NCI-H1436 treated with DMSO at 0.1 percent for 48 hours (cell line): ENCODE measurements at places on chromosomes 4 and X.

- no peak for DNase-seq
Measured at GRCh38 chrX:130263016-130263415, 5.7 kb downstream of the ZNF280C start.

- no peak for DNase-seq
Measured at GRCh38 chr4:67020438-67020797, 524.9 kb downstream of the CENPC start.

DNA sequence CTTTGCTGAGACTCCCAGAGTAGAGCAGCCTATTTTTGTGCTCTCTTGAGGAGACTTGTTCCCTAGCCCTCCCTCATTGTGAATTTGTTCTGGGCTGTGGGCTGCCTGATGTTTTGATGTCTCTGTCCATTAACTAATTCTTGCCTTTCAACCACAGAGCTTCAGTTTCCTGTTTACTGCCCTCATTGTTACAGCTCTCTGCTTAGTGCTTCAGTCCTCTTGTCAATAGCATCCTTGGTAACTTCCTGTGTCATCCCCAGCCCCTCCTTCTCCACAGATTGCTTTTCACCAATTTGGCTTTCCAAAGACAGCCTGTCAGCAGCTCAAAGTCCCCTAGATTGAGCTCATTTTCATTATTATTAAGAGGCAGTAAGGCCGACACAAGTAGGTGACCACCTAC, 69.9 kb downstream of the COX7B2 start:
- DNase-seq, result no peak

DNA sequence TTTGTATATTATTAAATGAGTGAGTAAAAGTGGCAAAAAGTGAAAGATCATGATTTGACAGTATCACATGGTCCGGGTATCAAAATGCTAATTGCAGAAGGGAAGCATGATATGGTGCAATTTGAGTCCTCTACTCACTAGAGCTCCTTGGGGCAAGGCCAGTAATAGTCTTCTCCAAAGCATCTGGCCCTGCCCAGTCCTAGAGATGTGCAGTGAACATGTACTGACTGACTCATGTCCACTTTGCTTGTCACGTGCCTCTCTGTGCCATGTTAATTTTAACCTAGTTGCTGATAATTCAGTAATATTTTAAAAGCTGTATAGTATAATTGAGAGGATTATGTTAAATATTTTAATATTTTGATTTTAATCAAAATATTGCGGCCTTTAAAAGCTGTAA, 54.6 kb upstream of the TENM3 start:
- no peak for DNase-seq

DNA sequence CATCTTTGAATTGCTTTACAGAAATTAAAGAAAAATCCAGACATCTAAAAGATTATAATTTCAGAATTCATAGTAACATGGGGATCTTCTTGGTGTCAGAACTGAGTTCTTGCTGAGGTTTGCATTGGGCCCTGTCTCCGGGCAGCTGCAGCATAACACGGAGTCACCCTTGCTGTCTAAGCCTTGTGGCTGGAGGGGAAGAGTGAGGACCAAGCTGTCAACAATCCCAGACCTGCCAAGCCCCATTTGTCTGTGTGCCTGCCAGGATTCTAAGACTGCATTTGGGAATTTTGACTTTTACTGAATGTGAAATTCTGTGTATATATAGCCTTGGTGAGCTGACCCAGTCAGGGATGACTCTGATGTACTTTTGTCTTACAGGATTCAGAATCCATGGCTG, 25.2 kb upstream of the NAP1L5 start:
- no peak for DNase-seq

GRCh38 chr4:62771983-62772557, 1571.9 kb downstream of the ADGRL3 start:
- DNase-seq, result no peak

DNA sequence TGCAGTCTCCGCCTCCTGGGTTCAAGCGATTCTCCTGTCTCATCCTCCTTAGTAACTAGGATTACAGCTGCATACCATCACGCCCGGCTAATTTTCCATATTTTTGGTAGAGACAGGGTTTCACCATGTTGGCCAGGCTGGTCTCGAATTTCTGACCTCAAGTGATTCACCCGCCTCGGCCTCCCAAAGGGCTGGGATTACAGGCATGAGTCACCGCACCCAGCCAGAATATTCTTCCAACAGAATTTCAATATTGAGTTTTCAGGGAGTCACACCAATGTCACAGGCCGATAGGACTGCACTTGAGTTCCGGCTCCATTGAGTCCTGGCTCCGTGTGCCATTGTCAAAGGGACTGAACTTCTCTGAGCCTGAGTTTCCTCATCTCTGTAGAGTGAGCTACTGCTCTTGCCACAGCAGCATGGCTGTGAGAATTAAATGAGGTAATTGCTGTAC, 82.9 kb downstream of the CLCN4 start:
- DNase-seq, result no peak

- DNase-seq, result no peak
Measured at GRCh38 chrX:3160756-3161155, 119.5 kb downstream of the ARSF start.

- DNase-seq, result no peak
Measured at GRCh38 chr4:55499495-55499894, 47.2 kb downstream of the CLOCK start.

DNA sequence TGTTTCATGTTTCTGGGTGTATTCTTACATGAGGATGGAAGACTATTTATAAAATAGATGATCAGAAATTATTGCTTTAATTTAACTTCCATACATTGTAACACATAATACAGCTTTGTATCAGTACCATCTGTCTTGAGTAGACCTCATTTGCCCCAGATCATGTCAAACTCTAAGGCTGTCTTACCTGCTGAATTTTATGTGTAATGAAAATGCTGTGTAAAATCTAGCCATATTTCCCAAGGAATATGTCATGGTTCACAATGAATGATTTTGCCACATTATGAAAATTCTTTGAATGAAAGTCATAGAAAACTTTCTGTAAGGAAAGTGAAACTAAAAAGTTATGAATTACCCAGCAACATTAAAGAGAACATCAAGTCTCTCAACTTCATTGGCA, 7.4 kb downstream of the BDH2 start:
- DNase-seq, result no peak

DNA sequence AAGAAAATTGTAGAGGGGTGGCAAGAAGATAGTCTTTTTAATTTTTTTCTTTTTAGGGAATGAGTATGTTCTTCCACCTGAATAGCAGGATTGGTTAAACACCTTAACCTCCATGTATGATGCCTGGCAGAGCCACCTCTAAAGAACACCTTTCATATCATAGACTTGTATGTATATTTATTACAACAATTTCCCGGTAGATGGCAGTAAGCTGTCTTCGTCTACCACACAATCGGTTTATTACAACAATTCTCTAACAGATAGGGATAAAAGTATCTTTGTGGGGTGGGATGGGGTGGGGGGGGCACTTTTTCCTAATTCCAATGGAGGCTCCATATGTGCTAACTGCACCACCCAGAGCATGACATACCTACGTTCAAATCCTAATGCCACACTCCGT, 255.5 kb downstream of the LDB2 start:
- no peak for DNase-seq

DNA sequence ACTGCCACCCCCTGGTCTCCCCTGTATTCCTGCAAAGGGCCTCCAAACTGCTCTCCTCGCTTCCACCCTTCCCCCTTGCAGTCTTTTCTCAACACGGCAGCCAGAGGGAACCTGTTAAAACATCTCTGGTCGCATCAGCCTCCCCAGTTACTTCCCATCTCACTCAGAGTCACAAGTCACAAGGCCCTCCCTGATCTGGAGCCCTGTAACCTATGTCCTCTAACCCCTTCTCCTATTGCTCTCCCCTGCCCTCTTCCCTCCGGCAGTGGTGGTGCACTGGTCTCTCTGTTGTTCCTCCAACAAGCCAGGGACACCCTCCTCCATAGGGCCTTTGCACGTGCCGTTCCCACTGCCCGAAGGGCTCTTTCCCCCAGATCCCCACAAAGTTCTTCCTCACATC, 73.2 kb downstream of the SH3KBP1 start:
- no peak for DNase-seq

GRCh38 chr4:122854447-122855352, 28.1 kb downstream of the FGF2 start:
- DNase-seq, result no peak

- no peak for DNase-seq
Measured at GRCh38 chr4:138749303-138749702, 266.3 kb upstream of the NOCT start.
